NCI-H2107 (cell line): ENCODE measurements at places on chromosomes 11 and 22.

DNA sequence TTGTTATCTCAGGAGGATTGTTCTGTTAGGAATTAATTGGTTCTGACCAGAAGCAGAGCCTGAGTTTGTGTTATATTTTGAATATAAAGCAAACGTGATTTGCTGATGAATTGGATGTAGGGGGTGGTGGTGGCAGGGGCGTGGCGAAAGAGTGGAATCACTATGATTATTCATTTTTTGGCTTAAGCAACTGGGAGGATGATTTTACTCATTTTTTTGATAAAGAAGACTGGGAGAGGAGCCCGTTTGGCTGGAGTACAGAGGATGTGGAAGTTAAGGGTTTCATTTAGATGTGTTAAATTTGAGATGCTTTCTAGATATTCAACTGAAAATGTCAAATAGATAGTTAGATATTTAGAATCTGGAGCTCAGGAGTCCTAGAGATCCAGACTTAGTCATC, 83.4 kb upstream of the MYO18B start:
- no peak for DNase-seq

DNA sequence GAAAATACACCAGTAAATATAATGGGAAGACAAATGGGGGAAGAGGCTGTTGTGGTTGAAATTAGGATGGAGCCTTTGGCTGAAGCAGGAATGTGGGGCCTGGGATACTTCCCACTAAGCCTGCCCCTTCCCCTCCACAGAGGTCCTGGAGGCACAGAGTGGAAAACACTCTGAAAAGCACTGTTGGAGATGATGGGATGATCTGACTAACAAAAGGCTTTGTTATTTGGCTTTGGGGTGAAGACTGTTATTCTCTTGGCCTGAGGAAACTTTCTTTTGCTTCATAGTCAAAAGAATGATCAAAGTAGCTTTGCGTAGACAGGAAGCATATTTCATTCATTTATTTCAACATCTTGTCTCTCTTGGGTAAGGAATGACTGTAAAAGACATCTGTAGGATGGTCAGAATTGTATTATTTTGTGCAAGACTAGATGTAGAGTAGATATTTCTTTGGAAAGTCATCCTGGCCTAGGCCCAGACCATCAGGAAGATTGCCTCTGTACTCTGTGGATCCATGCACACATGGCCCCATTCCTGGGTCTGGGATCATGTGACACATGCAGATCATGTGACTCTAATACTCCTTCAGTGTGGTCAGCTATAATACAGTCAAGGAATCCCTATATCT, 111.4 kb downstream of the SPON1 start:
- DNase-seq, result no peak

DNA sequence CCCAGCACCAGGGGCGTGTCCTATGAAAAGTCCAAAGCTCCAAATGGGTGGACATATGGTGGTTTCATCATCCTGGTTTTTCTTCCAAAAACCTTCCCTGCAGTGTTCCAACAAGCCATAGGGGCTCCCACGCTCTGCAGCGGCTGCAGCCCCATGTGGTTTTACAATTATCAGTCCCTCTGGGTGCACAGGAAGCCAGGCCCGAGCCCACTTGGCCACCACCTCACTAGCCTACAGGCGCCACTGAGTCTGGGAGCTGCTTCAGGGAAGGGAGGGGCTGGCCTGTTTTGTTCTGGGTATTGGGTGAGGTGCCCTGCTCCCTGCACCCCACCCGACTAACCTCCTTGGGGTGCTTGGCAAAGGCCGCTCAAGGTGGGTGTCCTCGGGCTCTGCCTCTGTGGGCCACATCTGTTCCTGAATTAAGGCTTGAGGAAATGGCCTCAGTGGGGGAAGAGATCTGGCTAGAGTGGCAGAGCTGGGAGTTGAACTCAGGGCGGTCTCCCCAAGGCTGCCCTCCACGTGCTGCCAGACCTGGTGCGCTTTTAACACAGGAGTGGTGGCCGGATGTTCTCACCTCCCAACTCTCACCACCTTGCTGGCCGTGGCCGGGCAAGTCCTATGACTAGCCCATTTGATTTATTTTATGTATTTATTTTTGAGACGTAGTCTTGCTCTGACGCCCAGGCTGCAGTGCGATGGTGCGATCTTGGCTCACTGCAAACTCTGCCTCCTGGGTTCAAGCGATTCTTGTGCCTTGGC, 5.3 kb upstream of the CDC42BPG start:
- DNase-seq, result no peak

DNA sequence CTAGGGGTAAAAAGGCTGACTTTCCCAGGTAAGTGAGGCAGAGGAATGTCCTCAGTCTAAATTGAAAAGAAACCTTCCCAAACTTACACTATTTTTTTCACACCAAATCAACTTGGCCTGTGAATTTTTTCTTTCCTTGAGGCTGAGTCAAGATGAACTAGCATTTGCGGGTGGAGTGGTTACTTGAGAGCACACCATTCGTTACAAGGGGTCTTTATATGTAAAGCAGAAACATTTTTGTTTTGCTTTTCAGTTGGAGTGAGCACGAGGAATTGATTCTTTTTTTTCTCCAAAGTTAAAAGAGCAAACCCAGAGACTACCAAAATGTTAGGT, 36.4 kb downstream of the MAML2 start:
- no peak for DNase-seq

DNA sequence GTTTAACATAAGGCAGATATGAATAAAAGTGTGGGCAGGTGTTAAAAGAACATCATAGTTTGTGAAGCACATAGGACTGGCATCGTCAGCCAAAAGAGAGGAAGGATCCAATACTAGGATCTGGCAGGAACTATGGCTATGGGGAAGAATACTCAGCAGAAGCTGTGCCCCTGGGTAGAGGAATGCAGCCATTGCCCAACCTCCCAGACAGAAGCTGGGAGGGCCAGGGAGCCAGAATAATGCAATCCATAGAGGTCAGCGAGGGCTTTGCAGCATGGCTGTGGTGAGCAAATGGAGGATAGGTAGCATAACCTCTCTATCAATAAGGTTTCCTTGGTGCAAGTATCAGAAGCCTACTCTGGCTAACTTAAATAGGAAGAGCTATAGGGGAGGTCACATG, 11.7 kb upstream of the CSTF3 start:
- no peak for DNase-seq

DNA sequence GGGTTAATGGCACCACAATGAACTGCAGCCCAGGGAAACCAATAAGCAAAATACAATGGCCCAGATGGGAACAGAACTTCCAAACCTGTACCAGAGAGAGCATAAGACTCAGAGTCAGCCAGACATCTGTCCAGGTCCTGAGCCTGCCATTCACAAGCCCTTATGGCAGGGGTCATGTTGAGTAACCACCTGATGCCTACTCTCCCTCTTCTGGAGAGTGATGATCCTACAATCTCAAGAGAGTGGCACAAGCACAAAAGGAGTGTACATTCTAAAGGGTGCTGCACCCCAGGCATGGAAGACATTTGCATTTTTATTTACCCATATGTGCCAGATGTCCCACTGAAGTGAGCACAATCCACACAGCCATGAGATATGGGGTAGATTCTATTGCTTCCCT, 10.6 kb downstream of the TENM4 start:
- no peak for DNase-seq

DNA sequence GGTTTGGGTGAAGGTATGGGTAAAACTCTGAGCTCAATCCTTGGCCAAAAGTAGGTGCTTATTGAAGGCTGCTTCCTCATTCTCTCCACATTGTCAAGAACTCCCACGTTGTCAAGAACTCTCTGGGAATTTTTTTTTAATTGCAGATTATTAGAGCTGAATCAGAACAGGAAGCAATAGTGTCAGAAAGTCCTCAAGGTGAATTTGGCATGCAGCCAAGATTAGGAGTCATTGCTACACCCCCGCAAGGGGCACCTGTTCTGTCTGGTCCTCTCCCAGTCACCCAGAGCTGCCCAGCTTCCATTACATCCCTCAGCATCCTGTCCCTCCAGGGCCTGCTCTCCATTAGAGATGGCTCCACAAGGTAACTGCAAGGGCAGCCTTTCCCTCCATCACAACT, 996.5 kb downstream of the OPCML start:
- DNase-seq, result no peak

DNA sequence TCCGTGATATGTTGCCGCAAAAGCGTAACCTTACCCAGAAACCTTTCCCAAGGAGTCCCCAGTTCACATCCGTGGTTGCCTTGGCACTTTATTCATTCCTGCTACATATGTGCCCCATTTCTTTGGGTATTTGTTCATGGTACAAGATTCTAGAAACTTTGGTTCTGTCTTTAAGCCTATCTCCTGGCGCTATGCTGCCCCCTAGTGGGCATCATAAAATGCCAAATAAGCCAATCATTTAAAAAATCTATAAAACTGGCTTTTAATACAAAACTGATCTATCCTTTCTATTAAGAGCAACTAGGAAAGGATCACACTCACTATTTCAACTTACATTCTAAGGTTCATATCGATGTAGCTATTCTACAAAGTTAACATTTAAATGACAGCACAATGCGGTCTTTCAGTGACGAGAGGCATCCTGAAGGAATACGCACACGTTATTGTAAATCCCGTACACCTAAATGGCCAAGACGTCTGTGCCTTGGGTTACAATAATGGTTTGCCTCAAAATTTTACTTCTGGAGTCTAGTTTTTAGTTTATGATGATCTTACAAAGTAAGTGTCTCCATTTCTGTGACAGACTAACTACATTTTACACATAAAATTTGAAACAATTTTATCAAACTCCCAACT, 16.2 kb downstream of the PIWIL3 start:
- DNase-seq, result no peak

- no peak for DNase-seq
These were observed 403.5 kb upstream of the LUZP2 start for GRCh38 chr11:24093375-24093774.

DNA sequence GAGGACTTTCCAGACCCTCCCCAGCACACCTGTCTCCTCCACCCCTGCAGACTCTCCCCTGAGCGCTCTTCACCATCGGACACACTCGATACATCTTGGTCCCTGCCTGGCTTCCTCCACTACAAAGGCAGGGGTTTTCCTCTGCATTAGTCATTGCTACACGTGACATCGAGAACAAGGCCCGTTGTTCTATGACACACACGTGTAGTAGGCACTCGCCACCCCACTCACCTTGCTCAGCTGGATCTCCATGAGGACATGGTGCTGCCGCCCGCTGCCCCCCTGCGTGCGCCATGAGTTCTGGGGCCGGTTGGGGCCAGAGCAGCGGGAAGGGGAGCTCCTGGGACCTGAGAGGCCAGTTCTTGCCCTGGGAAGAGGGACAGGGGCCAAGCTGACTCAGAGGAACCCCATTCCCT, 16.7 kb downstream of the ATG2A start:
- no peak for DNase-seq

DNA sequence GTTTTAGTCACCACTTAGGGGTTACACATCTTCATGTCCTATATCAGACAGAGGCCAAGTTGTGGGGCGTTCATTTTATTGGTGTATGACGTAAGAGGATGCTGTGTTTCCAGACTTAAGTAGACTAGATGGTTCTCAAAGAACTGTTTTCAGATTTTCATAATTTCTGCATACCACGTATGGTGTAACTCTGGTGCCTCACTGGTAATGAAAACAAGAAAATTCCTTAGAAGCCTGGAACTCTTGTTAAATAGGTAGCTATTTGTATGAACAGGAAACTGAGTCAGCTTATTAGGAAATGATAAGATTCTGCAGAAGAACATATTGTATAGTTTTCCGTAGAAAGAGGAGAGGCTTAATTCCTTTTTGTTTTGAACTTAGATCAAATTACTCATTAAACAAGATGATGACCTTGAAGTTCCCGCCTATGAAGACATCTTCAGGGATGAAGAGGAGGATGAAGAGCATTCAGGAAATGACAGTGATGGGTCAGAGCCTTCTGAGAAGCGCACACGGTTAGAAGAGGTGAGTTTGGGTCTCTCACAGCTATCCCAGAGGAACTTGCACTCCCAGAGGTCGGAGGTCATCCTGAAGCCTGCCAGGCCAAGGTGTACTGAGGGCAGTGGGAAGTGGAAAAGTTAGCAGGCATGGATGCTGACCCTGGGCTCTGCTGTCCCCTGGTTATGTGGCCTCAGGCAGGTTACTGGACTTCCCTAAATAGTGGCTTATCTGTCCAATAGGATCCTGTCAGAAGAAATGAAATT, 3.9 kb downstream of the CDC45 start:
- DNase-seq, result no peak

DNA sequence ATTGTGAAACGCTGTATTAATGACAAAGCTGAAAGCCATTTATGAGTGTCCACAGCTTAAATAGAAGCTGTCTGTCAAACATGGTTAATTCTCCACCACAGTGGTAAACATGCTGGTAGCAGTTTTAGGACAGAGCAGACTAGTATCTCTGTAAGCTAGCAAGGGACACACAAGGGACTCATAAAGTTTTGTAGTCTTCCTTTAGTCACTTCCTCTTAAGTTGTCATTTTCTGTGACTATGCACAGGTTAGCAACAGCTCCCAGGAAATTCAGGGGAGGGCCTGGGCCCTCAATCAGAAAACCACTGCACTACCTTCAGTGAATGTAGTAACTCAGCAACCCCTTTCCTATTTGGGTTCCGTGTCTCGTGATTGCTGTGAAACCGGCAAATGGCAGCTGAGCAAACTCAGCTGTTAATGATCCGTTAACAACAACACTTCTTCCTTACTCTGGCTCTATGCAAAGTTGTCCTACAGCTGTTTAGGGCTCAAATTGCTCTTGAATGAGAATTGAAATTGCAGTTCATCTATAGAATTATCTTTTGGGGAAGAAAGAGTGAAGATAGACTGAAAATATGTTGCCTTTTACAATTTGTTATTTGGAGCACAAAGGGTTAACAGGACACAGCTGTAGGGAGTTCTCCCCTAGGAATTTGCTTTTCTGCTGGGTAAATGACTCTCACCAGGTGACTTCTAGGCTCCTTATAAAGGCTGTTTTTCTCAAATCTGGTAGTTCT, at the start of gene MMP26:
Gene MMP26 (plus strand): TSS at position 731 of the 736 bp plus-strand sequence.
- DNase-seq, result peak; percentile 54

DNA sequence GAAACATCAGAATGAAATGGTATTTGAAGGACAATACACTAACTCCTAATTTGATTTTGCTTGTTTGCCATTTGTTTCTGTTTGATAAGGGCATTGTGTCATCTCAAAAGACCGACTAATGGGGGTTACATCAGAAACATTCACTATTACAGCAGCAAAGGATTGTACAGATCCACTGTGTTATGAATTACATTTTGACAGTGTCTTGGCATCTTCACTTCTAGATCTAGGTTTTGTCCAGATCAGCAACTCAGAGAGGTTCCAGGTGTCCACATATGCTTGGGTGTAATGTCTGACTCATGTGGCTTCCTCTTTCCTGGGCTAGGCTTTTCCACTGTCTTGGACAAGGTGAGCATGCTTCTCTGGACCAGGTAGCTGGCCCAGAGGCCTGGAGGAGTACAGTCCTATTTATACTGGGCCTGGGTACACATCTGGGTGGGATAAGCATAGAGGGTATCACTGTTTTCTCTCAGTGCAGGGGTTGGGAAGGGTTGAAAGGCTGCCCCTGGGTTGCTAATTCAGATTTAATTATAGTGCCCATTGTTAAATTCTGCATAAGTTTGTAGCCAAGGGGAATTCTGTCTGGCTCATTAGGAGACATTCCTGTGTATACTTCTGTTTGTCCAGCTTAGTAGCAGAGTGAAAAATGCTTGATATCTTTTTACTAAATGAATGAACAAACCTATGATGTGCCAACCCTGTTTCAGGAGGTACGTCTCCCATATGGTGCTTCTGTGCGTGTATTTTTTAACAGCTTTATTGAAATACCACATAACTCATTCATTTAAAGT, 23.8 kb downstream of the DDI1 start:
- DNase-seq, result no peak
